Esophagus muscularis mucosa (tissue), 4 donors: ENCODE measurements at places on chromosomes 3 and 15. TPM values are rescaled to one million over a fixed set of nuclear protein-coding genes. Genes with fewer than 3 reads are reported as not detected.

- no peak for DNase-seq
Measured at GRCh38 chr15:64870353-64870752, 28.6 kb downstream of the PLEKHO2 start.

- DNase-seq: no peak
Measured at GRCh38 chr3:45010811-45011333, 15.2 kb upstream of the CLEC3B start.

DNA sequence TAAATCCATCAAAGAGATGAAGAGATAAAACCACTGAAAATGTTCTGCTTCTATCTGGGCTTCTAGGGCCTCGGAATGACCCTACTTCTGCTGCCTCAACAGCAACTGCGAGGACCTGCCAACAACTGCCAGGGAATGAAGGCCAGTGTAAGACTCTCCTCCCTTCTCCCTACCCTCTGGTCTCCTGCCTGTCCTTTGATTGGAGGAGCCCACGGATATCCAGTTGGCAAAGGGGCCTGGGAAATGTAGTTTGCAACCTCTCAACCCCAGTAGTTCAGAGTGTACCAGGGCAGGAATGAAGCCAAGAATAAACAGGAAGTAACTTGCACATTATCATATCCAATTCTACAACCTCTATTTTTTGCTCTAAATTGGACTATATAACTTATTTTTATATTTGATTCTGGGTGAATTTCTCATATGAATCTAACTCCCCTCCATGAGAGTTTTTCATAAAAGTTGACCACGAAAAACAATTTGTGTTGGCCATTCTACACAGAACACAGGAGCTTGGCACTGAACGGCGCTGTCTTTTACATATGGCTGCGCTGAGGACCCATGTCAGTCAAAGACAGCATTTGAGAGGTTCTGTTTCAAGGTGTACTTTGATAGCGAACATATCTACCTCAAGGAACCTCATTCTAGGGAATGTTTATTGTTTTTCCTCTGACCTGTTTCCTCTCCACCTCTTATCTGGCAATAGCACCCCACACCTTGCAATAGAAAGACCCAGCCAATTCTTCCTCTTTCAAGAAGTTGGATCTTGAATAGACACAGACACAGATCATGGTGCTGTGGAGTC lies 91.1 kb upstream of the RNF7 start:
- DNase-seq: no peak

GRCh38 chr3:45682311-45682710 lies 6.9 kb upstream of the SACM1L start:
- peak; percentile 34 for DNase-seq

- DNase-seq: peak; percentile 88
Measured at GRCh38 chr3:186467969-186468368, 76.2 kb downstream of the CRYGS start.

DNA sequence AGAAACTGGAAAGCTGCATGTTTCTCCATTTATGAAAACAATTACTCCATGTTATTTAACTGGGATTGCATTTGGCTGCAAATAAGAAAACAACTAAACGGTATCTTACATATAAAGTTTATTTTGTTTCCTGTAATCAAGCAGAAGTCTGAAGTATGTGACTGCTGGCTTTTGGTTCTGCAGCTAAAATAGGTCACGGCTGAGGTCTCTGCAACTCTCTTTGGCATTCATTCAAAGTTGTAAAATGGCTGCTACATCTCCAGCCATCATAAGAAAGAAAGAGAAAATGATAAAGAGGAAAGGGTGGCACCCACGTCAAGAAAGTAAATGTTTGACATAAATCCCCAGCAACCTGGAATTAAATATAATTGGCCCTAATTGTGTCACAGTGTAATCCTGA lies 406.1 kb downstream of the TBC1D5 start:
- DNase-seq: no peak

GRCh38 chr3:187804745-187805121 lies 59.5 kb upstream of the BCL6 start:
- DNase-seq: no peak

DNA sequence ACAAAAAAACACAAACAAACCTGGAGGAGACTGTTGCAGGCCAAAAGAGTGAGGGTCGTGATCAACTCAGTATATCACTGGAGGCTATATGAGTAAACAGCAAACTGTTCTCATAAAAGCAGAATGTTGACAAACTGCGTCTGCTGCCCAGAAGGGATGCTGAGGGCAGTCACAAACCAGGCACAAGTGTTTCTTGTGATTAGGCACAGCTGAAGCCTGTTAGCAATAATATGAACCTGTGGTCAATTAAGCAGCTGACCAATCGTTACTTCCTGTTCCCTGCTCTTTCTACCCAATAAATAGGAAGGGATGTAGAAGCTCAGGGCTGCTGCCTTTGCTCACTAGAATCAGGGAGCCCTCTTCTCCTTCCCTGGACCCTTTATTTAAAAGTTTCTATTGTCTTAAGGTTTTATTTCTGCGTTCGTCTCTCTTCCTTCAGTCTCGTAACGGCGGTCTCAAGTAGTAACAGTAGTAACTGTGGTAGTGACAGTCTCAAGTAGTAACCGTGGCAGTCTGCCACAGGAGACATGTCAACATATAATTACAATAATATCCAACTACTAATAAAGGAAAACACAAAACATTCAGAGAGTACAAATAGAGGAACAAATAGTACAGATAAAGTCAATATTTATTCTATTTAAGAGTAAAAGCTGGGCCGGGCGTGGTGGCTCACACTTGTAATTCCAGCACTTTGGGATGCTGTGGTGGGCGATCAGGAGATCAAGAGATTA lies 698.4 kb upstream of the CCDC54 start:
- no peak for DNase-seq

The ANKRD63 gene
- not detected for total RNA-seq

The GPR156 gene
- total RNA-seq: 0.78 TPM

The EHHADH gene
- total RNA-seq: 4.7 TPM

The CCR3 gene
- not detected for total RNA-seq

The LNP1 gene
- 3.0 TPM for total RNA-seq

The ACTRT3 gene
- total RNA-seq: 4.5 TPM
